ENCODE measurements at places on chromosomes 5 and 9. TPM values are rescaled to one million over a fixed set of nuclear protein-coding genes. Genes with fewer than 3 reads are reported as not detected.

DNA sequence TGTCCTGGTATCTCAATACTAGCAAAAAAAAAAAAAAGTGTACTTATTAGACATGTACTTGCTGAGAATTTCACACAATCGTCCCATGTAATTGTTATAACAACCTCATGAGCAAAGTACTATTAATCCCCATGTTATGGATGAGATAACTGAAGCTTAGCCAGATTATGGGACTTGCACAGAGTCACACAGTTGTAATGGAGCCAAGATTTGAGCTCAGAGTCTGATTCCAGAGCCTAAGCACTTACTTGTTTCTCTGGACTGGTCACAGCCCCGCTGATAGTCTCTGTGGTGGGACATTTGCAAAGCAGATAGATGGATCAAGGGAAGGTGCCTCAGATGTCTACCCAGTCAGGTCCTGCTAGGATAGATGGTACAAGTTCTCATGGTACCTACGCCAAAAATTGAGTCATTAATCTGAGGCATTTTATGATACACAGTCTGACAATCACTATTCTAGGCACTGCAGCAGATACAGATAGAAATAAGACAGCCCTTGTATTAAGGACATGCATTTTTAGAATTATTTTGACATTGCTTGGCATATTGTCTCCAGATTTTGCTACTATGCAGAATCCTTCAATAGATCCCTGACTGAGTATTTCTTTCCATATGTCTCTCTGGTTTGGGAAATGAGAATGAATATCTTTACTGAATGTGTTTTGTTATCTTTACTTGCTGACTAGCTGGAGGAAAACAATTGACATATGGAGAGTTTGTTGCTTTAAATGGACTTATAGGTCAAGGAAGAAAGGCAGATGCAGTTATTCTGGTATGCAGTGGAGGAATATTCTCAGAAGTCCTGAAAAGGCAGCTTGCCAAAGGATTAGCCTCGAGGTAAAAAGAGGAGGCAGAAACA, 149.5 kb downstream of the ADAMTSL1 start:
- DNase-seq, result no peak

- no peak for DNase-seq
These were observed 115.7 kb downstream of the WNK2 start for GRCh38 chr9:93299418-93300174.

DNA sequence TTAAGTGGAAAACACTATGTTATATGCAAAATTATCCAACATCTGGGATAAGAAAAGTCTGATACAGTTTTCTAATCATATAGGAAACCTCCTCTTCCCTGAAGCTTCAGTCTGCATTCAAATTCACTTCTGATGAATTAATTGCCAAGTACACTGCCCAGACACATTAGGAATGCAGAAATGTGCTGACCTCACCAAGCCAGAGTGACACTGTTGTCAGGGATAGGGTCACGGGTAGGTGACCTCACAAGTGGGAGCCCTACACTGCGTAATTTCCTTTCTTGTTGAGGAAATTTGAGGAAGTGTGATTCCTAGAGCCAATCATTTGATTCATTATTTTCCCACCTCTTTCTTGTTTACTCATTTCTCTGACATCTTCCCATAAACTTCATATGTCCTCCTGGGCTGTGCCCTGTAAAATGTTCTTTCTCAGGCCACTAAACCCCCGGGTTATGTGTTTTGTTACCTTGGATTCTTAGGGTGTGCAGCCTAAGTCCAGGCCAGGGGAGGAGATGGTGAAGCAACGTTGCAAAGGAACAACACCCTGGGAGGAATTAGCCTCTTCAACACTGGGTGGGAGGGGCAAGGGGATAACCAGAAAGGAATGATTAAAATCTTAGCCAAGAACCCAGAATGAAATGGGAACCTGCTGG, 411.9 kb downstream of the MTRR start:
- DNase-seq, result no peak

DNA sequence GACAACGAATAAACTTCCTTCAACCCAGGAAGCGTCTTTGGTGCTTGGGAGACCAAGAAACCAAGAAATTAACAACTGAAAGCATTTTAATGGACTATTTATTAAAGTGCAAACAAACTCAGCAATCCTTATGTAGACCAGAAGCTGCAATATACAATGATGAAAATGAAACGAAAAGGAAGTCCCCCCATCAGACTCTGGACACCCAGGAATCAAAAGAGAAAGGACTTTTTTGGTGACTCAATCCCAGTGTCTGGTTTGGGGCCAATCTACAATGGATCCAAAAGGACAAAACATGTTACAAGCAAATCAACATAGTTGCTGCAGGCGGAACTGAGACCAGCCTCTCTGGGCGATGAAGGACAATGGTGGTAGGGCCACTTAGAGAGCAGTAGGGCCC, 39.5 kb downstream of the C9orf152 start:
- no peak for DNase-seq

- DNase-seq, result no peak
These were observed 53.0 kb downstream of the TEK start for GRCh38 chr9:27162045-27162444.

DNA sequence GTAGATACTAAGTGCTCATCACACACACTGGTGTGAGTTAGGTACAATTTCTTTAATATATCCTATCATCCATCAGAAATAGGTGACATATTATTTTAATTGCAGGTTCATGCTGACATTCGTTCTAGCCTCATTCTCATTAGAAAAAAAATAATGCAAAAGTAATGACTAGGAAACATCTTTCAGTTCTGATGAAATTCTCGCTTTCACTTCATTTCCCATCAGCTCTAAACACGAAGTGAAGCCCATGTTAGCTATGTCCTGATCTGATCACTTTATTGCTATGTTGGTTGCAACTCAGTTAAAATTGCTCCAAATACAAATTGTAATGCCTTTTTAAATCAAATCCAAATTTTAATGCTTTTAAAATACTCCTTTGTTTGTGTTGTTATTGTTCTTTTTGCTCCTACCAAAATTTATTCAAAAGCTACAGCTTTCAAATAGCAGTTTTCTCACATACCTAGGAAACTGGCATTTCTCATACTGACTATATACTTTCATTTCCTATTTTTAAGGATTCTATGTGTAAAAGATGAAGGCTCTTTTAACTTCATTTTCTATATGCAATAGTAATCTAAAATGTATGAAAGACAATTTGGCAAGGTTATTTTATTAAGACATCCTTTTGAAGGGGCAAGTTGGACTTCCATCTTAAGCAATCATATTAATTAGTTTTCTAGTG, 1237.8 kb upstream of the ACO1 start:
- no peak for DNase-seq

DNA sequence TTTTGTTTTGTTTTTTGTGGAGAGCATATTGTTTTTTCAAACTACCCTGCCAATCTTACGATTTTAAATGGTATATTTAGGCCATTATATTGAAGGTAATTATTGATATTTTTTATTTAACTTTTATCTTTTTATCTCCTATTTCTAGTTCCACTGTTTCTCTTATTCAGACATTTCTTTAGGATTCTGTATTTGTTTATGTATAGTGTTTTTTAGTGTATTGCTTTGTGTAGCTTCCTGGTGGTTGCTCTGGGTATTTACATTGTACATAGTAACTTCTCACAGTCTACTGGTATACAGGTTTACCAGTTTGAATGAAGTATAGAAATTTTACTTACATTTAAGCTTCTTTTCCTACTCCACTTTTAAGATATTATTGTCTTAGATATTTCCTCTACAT, 63.2 kb downstream of the ERCC6L2 start:
- no peak for DNase-seq

- DNase-seq, result no peak
These were observed 24.7 kb downstream of the SLC6A3 start for GRCh38 chr5:1420211-1421195.

GRCh38 chr9:128818839-128819715, 777 bp downstream of the ENDOG start:
- DNase-seq, result no peak

GRCh38 chr9:22363421-22363887, 83.2 kb upstream of the DMRTA1 start:
- DNase-seq, result no peak

GRCh38 chr5:143946837-143947236, 134.9 kb downstream of the HMHB1 start:
- DNase-seq, result no peak

DNA sequence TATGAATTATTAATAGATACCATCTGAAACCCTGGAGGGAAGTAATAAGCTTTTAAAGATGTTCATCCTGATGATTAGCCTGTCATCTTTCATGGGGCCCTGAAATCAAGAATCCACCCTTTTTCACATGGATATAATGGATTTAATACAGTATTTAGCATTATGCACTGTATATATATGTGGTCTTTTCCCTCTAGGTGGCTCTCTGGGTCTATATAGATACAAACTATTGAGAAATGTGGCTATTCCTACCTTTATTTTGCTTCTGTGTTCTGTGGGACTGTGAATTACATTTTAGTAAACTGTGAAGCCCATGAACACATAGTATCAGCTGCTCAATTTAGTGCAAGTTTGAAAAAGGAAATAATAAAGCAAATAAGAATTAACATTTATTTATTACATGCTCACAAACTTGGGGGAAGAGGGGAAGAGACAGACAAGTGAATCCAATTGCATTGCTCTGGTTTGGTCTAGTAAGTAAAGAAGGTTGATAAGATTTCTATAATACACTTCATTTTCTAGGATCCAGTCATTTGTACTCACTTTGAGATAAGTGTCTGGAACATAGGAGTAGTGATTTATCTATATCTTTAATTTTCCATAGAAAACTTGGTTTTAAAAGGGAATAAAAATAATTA, 112.2 kb downstream of the SCAMP1 start:
- DNase-seq, result no peak

- DNase-seq, result peak; percentile 52
These were observed 8.6 kb downstream of the SLC6A3 start for GRCh38 chr5:1436681-1437080.

DNA sequence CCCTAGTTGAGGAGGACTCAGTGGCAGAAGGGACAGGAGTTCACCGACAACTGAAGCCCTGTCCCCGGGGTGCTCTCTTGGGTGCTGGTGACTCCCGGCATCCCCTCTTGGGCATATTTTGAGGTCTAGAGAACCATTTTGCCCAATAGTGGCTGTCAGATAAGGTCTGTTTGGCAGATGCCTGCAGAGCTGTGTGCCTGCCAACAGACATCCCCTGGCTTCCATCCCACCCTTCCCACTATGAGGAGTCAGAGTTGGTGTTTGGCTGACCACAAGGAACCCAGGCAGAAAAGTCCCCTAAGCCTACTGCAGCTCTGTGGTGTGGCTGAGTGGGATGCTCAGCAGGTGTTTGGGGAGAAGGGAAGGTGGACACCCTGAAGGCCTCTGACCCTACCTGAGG, 207.0 kb downstream of the AUH start:
- peak; percentile 50 for DNase-seq

DNA sequence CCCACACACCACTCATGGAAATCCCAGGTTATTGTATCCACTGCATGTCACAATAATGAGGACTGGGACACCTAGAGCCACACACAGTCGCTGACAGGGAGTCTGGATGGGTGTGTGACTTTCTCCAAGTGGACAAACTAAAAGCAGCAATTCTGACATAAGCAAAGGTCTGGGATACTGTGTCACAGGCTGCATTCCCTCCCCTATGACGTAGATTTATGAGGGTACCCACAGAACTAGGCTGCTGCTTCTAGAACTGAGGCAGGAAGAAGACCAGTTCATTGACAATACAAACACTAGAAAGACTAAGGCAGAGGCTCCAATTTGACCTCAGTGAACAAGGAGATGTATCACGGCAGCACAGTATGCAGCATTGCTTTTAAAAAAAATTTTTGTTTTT, 63.6 kb upstream of the TBCA start:
- no peak for DNase-seq

DNA sequence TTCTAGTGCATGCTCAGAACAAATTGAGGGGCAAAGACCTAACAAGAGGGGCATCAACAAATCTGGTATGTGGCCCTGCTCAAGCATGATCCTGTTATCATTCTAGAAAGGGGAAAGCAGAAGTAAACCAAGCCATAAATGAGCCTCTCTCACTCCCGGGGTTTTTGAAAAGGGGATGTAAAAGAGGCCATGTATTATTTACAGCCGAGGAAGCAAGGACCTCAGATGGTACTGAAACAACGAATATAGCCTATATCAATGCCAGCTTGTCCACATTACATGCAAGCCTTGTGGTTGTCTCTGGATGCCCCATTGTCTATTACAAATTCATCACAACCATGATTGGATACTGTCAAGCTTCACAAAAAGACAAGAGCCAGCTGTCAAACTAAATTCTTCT, 211.3 kb downstream of the DCP2 start:
- no peak for DNase-seq

GRCh38 chr9:99824378-99825171, 2.9 kb downstream of the NR4A3 start:
- peak; percentile 88 for DNase-seq

- DNase-seq, result no peak
These were observed 54.1 kb downstream of the ERMP1 start for GRCh38 chr9:5778805-5779204.

DNA sequence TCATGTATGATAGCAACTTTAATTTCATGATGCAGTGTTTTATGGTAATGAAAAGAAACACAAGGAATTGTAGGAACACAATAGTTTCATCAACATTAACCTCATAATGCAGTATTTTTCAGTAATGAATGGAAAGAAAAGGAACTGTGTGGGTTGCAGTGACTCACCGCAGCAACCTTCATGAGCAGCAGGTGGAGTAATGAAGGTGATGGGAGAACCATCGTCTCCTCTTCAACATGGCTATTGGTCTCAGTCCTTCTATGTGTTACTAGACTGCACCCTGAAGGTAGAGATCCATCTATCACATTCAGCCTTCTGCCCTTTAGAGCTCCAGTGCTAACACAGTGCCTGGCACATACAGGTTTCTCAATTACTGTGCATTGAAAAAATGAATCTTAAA, 58.0 kb downstream of the TMEM215 start:
- no peak for DNase-seq

DNA sequence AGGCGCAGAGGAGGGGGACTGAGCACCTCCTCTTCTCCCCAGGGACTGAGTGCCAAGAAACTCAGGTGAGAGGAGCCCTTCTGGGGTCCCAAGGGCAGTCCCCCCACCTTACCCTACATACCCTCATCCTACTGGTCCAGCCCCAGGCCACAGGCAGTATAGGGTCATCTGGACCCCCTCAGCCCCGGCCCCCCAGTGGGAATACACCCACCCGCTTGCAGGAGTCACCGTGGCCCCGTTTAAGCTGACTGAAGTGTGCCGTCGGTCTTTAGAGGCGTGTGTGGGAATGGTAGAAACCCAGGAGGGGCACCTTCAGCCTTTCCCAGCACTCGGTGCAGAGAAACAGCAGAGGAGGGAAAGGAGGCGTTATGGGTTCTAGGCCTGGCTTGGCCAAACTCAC, 30.8 kb downstream of the COL15A1 start:
- no peak for DNase-seq

The SLC25A48 gene
- 1.5 TPM for total RNA-seq

The OTULINL gene
- total RNA-seq, result 1.6 TPM

The RAD23B gene
- 136 TPM for total RNA-seq

The FOXD4L6 gene
- not detected for total RNA-seq

The TMEM252 gene
- not detected for total RNA-seq

The ZNF474 gene
- total RNA-seq, result 0.15 TPM

The ROPN1L gene
- not detected for total RNA-seq

Measured in lower leg skin (tissue), 4 donors.